ENCODE measurements at places on chromosomes 11 and 22. TPM values are rescaled to one million over a fixed set of nuclear protein-coding genes. Genes with fewer than 3 reads are reported as not detected.

Gene C1QTNF4
- total RNA-seq, result not detected

Gene MUC5B
- total RNA-seq, result 1.2 TPM

Gene RAB38
- total RNA-seq, result 1.5 TPM

Gene TTLL12
- total RNA-seq, result 128 TPM

Gene MS4A7
- not detected for total RNA-seq

Gene ANO5
- 0.51 TPM for total RNA-seq

Gene DBX1
- not detected for total RNA-seq

Gene GPHA2
- total RNA-seq, result not detected

Gene SLC7A4
- total RNA-seq, result not detected

Gene FAM83F
- total RNA-seq, result 0.07 TPM

Data from K562 (cell line).